Stimulated activated CD4-positive, alpha-beta T cell treated with anti-CD3 and anti-CD28 coated beads, Interleukin-4, amount 100 ng/mL, for 4 hours (primary cell): ENCODE measurements at places on chromosomes 12 and 14.

GRCh38 chr12:55720894-55721444, 776 bp downstream of the RDH5 start:
- DNase-seq, result no peak

GRCh38 chr12:39417916-39418315, 25.0 kb downstream of the KIF21A start:
- DNase-seq, result no peak

- no peak for DNase-seq
Observed at GRCh38 chr14:81390696-81391095, 9.4 kb downstream of the STON2 start.

DNA sequence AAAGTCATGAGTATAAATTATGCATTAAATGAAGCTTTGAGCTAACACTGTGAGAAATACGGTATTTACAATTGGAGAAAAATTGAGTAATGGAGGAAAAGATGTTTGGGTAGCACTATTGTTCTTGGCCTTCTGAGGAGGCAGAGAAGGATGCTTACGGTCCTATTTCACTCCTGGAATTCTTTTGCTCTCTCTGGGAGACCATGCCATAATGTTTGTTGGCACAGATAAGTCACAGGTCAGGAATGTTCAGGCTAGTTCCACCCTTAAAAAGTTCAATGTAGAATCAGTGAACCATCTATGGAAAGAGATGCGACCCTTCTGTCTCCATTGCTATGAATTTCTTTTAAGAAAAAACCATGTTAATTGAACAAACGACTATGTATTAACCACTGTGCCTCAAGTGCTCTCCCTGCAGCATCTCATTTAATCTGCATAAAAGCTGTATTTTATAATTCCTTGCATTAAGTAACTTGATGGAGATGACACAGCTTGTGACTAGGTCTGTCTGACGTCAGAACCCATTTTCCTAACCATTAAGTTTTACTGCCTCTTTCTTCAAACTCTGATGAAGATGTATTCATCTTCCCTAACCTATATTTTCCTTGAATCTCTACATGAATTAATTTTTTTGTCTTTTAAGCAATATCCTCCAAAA, 9.5 kb downstream of the BATF start:
- no peak for DNase-seq

DNA sequence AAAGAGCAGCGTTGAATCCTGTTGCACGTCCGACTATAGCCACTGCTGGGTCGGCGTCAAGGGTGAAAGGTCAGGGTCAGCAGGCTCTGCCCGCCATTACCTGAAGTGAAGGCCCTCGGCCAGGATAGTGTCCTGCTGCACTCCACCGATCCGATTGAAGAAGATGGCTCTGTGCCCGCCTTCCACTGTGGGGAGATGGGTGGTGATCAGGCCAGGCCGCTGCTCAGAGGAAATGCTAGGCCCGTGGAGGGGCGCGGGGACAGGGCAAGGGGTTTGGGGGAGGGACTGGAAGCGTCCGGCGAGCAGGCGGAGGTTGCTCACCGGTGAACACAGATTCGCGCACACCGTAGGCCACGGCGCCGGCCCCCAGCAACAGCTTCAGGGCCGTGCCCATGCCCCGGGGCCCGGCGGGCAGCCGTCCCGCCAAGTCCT, 352 bp downstream of the PHB2 start:
- no peak for DNase-seq

- DNase-seq, result no peak
Observed at GRCh38 chr12:42996869-42997431, 407.4 kb upstream of the PRICKLE1 start.

GRCh38 chr14:91911474-91912032, 35.9 kb downstream of the FBLN5 start:
- DNase-seq, result peak; percentile 10

DNA sequence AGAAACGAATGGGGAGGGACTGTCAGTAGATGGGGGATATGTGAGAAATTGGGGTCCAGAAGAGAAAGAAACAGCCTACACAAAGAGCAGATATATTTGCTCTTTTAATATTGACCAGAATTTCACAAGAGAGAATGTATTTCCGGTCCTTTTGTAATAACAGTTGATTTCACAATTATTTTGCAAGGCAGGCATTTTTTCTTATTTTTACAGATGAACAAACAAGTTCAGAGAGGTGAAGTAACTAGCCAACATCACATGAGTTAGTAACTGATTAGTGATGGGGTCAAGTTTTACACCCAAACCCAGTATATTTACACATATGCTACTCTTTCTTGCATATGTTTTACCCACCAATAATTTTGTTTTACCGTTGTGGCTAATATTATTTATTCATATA, 188.2 kb downstream of the NAV3 start:
- DNase-seq, result no peak

DNA sequence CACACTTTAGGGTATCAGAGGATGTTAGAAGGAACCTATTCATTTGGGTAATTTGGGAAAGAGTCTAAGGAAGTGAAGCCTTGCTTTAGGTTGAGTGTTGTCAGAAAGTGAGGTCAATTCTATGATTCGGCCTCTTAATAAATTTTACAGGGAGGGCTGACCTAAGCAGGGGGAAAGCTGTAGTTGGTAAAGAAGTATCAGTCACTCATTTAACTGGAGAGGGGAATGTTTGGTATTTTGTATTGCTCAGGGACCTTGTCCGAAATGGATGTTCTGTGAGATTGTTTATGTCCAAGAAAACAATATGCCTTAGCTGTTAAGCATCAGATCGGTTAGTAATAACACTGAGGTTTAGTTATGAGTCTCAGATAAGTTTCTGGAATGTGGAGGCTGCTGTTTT, 7.3 kb downstream of the CAND1 start:
- no peak for DNase-seq
